Stimulated activated CD4-positive, alpha-beta T cell treated with anti-CD3 and anti-CD28 coated beads, Interleukin-4, amount 100 ng/mL, for 48 hours (primary cell): ENCODE measurements at places on chromosomes 7 and 10.

- DNase-seq = peak; percentile 19
Measured at GRCh38 chr10:100969187-100970075, at the start of gene SEMA4G. Gene SEMA4G, plus strand, starts transcription at chr10:100969504. Its CDS starts 3,409 bp downstream, at chr10:100972913.

DNA sequence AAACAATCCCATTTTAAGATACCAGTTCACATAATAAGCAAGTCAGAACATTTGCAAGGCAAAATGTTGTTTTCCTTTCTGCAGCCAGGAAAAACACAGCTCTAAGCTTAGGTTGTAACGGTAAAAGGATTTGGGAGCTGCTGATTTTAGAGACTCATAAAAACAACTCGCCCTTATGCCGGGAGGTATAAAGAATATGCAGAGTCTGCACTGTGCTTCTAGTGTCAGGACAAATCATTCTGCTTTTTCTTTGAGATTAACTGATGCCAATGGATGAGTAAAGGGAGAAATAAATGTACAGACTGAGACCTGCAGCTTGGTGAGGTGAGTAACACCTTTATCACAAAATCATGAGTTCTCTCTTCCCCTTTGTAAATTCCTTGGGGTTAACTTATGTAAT lies 2.0 kb upstream of the SFR1 start:
- DNase-seq = no peak

GRCh38 chr10:1373287-1373686 lies 317.1 kb downstream of the WDR37 start:
- DNase-seq = no peak

DNA sequence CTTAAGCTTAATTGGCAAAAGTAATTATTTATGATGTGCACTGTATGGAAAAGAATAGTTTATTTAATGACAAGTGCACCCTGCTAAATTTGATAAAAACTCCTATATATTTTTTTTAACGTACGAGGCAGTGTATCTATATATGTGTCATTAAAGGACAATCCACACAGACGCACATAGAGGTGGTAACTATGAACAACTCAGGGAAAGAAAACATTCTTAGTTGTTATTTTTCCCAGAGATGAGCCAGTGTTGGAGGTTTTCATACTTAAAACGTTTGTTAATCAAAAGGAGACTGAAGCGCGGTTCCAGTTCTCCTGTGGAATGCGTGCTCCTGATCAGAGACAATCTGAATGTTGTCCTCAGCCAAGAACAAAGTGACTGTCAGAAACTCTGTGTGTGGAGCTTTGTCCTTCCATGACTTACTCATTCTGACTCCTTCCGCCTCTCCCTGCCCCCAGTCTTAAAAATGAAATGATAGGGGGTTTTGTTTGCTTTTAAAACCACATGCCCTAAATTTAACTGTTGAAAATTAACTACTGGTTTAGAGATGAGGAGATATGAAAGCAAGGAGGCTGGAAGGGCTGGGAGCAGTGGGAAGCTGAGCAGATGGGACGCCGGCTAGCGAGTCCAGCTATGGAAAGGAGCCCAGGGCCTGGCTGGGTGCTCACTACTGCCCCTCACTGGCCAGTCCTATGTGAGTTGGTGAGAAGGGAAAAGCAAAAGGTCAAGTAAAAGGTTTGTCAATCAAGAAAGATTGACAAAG lies 99.6 kb downstream of the SVIL start:
- DNase-seq = no peak

DNA sequence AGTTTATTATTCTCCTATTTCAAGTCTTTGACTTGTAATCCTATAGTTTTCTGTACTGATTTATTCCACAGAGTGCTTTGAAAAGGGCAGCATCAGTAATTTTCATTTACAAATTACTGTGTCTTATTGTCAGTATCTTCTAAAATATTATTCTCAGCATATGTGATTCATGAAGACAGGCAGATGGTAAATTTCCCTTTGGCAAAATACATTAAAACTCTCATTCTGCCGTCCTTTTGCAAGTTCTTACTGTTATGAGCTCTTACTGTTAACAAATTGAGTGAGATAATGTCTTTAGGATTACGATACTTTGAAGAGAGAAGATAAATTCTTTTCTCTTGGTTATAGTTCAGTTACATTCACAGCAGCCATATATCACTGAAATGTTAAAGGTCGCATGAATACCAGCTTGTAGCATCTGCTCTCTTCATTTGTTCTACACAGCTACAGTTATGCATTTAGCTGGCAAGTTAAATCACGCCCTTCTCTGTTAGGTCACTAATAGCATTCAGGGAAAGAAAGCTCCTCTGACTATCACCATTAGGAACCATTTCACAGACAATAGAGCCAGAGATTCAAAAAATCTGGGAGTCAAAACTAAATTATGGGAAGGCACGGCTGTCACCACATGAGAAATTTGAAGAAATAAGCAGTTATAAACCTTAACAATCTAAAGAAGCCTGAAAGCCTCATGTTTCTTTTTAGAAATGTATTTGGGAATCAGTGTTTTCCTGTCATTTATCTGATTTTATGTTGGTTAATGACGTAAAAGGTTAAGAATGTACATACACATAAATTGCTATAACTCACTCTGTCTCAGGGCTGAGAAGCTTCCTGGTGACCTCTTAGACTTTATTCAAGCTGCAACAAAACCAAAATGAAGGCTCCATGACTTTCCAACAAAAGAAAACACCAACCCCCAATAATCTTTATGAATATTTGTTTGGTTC lies 109.6 kb upstream of the SP4 start:
- DNase-seq = no peak

DNA sequence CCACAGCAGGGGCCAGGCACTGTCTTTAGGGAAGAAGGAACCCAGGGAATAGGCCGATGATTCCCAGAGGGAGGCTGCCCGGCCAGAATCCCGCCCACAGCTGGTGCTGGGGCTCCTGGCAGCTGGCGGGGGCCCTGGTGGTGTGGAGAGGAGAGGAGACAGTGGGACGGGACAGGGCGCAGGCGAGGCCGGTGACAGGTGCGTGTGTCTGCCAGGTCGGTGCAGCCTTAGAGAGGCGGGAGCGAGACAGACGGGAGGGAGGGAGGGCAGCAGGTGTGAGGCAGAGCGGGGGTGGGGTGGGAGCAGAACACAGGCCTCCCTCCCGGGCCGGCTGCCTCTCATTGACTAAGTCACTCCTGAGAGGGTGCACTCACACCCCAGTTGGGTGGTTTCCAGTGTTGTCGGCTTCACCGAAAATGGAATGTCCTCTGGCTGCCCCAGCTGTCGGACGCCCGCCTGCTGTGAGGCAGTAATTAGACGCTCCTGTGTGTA lies 55.2 kb downstream of the ELFN1 start:
- DNase-seq = no peak

DNA sequence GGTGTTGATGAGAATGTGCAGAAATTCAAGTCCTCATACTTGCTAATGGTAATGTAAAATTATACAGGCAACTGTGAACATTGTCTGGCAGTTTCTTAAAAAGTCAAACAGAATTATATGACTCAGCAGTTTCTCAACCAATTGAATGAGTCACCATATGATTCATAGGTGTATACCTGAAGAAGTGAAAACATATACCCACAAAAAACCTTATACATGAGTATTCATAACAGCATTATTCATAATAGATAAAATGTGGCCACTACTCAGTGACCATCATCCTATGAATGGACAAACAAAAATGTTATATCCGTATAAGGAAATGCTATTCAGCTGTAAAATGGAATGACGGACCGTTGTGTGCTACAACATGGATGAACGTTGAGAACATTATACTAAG lies 253.5 kb downstream of the MALRD1 start:
- DNase-seq = no peak

DNA sequence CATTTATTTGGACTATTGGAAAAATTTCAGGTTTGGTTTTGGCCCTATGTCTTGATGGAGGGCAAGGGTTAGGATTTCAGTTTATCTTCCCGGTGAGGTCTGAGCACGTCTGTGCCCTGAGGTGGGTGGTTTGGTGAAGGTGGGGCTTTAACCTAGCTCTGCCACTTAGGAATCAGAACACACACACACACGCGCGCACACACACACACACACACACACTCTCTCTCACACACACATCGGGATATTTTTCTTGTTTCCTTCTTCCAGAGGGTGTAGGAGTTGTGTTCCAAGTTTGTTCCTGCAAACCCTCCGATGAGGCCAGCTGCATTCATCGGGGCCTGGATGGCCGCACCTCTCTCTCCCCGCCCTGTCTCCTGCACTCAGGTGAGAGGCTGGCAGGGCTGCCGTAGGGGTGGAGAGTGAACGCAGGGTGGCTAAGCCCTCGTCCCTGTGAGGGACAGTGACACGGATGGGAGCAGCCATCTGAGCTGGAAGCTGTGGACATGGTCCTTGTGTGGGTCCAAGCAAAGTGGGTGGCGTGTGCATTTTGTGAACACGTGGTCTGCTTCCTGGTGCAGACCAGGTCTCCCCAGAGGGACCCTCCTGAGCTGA lies 34.2 kb downstream of the CHST12 start:
- DNase-seq = no peak

DNA sequence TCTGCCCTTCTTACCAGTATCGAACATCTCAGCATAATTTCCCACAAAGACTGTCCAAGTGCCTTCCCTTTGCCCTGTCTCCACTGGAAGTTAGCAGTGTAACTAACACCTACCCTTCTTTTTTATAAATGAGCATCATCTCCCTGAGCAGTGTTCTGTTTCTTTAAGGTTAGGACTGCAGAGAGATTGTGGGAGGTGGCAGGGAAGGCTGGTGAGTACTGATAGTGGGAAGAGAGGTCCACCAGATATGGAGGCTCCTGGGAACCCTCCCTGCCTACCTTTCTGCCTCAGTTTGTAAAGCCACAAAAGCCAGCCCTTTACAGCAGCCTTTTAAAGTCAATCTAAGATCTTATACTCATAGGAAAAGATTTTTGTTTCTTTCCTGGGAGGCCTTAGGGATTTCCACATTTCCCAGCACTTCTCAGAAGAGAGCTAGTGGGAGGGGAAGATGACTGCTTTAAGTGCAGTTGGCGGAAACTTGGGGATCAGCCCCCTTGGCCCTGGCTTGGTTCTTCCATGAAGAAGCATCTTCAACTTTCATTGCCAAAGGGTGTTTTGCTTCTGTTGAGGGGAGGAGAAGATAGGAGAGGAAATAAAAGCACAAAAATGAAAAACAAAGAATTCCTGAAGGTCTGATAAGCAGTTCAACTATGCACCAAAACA lies 36.6 kb upstream of the CALD1 start:
- no peak for DNase-seq

DNA sequence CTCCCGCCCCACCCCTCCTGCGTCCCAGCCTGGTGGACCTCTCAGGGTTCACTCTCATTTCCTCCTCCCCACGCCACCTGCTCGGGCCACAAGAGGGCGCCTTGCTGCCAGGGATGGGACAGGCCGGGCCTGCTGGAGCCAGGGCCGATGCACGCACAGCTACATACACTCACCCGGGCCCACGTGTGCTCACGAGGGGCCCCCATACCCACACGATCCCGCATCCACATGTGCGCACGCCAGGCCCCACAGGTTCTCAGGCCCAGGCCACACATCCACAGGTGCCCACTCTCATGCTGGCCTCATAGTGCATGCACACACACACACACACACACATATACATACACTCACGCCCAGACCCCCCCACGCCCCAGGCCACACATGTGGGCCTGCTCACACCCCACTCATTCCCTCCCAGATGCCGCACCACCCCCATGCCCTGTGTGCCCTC lies 68.6 kb downstream of the LHPP start:
- peak; percentile 90 for DNase-seq

DNA sequence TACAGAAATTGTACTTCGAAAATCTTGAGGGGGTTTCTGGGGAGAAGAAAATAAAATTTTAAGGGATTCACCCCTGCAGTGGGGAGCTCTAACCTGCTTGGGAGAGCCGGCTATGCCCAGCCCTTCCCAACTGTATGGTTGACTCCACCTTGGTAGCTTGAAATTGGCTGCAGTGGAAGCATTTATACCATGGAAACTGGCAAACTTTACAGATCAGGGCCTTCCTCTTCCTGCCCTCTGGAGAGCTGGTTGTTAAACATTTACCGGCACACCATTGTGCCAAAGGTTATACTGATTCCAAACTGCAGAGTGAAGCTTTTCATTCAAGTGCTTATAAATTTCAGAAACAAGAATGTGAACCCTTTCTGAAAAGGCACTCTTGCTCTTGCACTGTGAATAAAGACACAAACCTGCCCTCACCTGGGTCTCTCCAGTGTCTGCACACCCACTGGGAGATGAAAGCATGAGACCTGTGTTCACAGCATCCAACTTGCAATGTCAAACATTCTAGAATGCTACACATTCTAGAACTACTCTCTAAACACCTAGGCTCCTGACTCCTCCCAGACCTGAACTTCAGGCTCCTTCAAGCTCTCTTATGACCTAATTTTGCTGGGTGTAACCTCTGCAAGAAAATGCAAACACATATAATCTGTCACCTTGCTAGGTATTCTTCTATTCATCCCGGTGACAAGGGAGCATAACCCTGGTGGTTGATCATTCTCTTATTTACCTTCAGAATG lies 44.7 kb downstream of the ABLIM1 start:
- DNase-seq = no peak

DNA sequence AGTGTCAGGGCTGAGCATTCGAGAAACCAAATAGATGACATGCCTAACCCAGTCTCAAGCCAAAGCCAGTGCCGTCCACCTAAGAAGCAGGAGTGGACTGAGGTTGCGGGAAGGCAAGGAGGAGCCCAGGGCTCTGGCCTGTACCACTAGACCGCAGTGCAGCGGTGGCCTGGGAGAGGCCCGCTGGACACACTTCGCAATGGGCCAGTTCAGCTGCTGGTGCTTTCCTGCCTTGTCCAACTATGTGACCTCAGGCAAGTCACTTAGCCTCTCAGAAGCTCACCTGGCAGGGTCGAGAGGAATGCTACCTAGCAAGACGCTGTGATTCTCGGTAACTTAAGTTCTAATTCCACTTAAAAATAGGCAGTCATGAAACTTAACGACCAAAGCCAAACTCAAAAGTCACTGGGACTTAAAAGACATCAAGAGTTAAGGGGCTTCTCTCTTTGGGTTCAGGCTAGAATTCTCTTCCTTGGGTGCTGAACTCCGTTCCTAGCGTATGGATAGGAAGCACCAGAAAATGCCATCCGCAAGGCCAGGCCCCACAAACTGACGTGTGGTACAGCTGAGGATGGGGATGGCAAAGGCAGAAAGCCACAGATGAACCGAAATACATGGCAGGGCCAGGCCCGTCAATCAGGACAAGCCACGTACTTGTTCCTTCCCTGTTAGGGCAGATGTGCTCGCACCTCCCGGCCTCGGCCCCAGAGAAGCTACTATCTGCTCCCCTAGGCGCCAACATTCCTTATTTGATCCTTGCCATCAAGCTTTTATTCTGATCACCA lies 34.2 kb downstream of the CTBP2 start:
- DNase-seq = no peak

- no peak for DNase-seq
Measured at GRCh38 chr7:98981701-98982100, 103.4 kb downstream of the TRRAP start.

GRCh38 chr10:29392376-29393021 lies 103.6 kb downstream of the LYZL1 start:
- peak; percentile 18 for DNase-seq

GRCh38 chr7:30005464-30005863 lies 15.9 kb upstream of the SCRN1 start:
- no peak for DNase-seq
